ENCODE measurements at places on chromosomes 1 and 21.
A peak's percentile ranks its signal among the peaks of the same experiment; 100 is the strongest.

GRCh38 chr21:15514073-15514946 lies 215.5 kb upstream of the USP25 start:
- no peak for DNase-seq

DNA sequence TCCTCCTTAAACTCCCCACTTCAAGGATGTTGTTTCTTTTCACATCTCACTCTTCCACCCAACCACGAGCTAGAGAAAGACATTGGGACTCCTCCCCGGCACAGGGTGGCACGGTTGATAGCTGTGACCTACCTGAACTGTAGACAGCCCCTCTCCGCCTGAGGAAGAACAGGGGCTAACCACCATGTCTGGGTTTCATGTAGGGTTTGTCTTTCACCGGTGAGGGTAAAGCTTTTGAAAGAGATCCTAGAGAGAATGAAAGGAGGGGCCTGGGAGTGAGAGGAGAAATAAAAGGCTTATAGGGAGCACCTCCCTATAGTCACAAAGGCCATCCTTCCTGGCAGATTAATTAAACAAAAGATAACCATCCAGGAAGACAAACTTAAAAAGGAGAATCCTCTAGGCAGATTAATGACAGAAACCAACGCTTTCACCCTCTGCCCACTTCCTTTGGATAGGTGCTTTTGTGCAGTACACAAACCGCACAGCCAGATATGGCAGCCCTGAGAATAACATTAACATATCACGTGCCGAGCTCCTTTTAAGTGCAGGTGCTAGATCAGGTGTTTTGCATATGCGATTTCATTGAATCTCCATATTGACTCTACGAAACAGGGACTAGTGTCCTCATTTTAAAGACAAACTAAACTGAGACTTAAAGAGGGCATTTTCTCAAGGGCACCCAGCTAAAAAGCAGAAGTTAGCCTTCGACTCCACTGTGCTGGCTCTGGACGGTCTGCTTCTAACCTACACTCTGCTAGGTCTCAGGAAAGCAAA lies 178.1 kb upstream of the RUNX1 start:
- DNase-seq, result no peak

DNA sequence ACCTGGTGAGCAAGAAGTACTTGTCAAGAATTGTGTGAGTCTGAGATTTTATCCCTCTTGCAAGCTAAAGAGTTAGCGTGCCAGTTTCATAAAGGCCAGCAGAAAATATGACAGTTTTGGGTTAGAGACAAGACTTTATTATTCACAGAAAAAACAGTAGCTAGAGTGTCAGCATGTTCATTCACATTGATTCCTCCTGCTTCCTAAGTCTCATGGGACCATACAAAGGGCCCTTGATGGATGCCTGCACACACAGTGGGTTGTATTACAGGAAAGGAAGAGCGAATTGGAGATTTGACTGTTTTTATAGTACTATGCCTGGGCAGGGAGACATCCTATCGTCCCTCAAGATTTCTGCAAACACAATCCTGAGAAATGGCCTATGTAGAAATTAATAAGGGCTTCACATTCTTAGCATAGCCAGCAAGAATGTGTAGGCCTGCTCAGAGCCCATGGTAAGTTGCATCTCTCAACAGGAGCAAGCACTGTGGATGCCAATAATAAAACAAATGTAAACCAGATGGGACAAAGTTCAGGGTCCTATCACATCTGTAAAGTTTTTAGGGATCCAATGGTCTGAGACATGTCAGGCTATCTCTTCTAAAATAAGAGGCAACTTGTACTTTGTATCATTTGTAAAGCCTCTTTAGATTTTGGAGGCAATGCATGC lies 4.0 kb upstream of the ASPM start:
- DNase-seq, result no peak

GRCh38 chr1:3012456-3013291 lies 8.6 kb upstream of the ACTRT2 start:
- DNase-seq, result no peak

- DNase-seq, result peak; percentile 16
Measured at GRCh38 chr1:109040989-109041620, 797 bp downstream of the WDR47 start.

- no peak for DNase-seq
Measured at GRCh38 chr21:27614231-27614630, 647.3 kb upstream of the ADAMTS5 start.
